Endodermal cell (in vitro differentiated cells): ENCODE measurements at places on chromosomes 5 and 9. TPM values are rescaled to one million over a fixed set of nuclear protein-coding genes. Genes with fewer than 3 reads are reported as not detected.

- H3K4me1 ChIP-seq, result no peaks in the 10 kb centered on the region
- no peak overlapping the region for H3K4me3 ChIP-seq
- no peak overlapping the region for H3K27ac ChIP-seq
- no peaks in the 10 kb centered on the region for H3K27me3 ChIP-seq
- DNase-seq, result no peak
Measured at GRCh38 chr5:114830114-114830513, 339.6 kb downstream of the TRIM36 start.

DNA sequence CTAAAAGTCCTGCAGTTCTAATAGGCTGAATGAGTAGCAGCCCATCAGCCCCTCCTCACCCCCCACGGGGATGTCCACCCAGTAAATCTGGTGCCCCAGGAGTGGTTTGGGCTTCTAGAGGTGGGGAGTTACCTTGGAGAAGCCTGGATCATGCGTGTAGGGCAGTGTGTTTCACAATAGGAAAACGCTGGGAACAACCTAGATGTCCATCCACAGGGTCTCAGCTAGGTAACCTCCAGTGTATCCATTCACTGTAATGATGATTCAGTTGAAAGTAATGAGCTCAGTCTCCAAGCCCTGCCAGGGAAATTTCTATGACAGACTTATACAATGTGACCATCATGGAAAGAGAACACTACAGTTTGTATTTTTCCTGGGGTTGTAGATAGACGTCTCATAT lies 51.8 kb downstream of the NDST1 start:
- H3K36me3 ChIP-seq, result peaks cover 17% of the 10 kb centered on the region
- H3K27me3 ChIP-seq, result no peaks in the 10 kb centered on the region
- no peak for DNase-seq
- peaks cover 8% of the 10 kb centered on the region for H3K4me1 ChIP-seq

DNA sequence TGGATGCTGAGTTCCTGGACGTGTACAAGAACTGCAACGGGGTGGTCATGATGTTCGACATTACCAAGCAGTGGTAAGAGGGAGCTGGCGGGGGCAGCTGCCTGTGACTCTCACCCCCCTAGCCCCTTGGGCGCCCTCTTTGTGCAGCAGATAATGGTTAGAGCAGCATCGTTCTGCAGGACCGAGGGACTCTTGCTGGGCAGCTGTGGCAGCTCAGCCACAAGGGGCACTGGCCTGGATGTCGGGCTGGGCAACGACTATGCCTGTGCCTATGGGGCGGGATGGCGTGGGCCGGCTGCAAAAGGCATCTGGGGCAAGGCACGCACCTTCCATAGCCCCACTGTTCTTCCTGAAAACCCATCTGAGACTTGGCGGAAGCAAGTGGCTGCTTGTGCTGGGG lies 12.9 kb upstream of the AJM1 start:
- no peaks in the 10 kb centered on the region for H3K27me3 ChIP-seq
- no peak for DNase-seq
- no peaks in the 10 kb centered on the region for H3K4me1 ChIP-seq
- H3K4me3 ChIP-seq, result no peak overlapping the region
- H3K27ac ChIP-seq, result no peak overlapping the region

DNA sequence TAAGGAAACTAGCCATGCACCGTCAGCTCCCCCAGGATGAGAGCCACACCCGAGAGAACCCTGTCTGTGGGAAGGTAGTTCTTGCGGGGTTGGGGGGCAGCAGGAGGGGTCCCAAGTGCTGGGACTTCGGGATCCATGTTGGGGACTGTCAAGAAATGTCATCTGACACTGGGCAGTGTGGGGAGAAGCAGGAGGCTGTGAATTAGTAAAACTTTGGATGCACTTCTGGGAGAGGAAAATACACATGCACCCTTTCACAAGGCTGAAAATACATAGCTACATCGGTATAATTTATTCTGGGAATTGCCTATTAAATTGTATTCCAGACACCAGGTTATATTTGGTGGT lies 109.6 kb upstream of the RPS23 start:
- H3K27ac ChIP-seq, result no peak overlapping the region
- peaks cover 10% of the 10 kb centered on the region for H3K4me1 ChIP-seq
- no peaks in the 10 kb centered on the region for H3K36me3 ChIP-seq
- DNase-seq, result no peak
- H3K4me3 ChIP-seq, result no peak overlapping the region

DNA sequence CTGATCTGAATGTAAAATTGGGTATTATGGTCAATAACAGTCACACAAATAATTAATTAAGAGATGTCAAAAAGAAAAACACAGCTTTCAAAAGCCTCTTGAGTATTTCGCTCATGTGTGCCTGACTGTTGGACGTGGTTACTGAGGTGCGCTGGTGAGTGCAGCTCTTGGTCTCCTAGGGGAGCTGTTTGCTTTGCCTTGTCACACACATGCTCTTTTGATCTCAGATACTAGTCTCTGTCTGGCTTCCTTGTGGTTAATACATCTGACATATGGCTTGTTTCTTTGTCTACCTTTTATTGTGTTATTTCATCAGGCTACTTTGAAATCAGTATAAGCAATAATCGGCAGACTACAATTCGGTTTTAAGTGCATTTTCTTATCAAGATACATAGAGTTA lies 51.5 kb downstream of the PCSK1 start:
- no peak for DNase-seq
- H3K36me3 ChIP-seq, result no peaks in the 10 kb centered on the region
- H3K4me3 ChIP-seq, result no peak overlapping the region
- no peaks in the 10 kb centered on the region for H3K27me3 ChIP-seq

Gene ZNF618
- 20.7 to 39.2 TPM (median 34.5 TPM) in 3 replicates for total RNA-seq
